ENCODE measurements at places on chromosomes 16 and 17.

DNA sequence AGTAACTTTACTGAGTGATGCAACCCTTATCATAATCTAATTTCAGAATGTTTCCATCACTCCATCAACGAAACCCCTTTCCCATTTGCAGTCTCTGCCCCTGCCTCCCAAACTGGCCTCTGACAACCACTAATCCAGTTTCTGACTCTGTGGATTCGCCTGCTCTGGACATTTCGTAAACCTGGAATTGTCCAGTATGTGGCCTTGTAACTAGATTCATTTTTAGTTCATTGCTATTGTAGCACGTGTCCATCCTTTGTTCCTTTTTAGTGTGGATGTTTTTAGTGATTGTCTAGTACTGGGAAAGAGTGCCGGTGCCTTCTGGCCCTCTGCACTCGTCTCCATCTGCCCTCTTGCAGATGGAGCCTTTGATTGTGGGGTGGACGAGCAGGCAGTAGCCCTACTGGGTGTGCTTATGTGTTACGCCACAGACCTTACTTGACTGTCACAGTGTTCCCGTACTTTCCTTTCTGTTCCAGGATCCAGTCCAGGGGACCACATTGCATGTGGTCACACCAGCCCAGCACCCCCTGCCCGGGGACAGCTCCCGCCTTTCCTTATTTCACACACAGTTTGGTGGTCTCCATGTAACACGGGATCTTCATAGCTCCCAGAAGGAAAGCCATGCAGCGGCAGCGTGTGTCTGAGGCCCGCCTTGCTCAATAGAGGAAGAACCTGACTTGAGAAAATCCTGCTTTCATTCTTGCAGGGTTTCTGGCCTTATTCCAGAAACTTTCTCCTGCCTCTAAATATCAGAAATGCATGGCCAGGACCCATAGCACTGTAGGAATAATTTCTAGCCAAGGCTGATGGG, 8.8 kb downstream of the KIAA0513 start:
- H3K27me3 ChIP-seq, result no peaks in the 10 kb centered on the region
- no peak overlapping the region for H3K27ac ChIP-seq
- no peaks in the 10 kb centered on the region for H3K4me1 ChIP-seq

DNA sequence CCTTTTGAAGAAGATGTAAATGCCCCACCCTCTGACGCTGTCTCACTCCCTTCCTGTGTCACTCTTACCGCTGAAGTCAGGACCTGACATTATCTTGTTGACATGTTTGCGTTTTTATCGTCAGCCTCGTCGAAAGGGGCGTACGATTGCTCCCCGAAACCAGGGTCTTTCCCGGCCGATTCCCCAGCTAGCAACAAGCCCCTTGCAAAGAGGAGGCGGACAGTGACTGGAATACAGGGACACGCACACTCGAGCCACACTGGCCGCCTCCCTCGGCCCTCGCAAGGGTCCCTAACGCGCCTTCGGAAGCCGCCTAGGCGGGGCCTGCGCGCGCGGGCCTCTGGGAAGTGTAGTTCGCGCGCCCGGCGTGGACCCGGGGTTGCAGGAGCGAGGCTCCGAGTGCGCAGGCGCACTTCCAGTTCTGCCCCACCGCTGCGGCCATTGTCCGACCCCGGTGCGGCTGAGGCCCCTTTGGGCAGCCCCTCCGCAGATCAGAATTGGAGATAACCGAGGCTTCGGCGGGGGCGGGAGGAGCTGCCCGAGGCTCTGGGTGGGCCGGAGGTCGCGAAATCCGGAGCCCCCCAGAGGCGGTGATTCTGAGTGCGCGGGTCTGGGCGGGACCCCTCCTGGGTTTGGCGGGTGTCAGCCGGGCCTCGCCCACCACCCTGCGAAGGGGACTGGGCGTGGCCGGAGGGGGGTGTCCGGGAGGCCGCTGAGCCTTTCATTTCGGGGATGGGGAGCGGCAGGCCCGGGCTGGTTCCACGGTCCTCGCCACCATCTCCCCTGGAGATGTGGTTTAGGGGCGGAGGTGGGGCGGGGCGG, at the start of gene ZFP90:
ZFP90 (plus strand) TSS at position 412 of the 822 bp plus-strand sequence. CDS start 502 bp downstream, outside the sequence.
- peak within 1 kb of the TSS; percentile 90 for H3K4me3 ChIP-seq
- no peaks in the 10 kb centered on the region for H3K36me3 ChIP-seq
- no peaks in the 10 kb centered on the region for H3K27me3 ChIP-seq
- peak within 1 kb of the TSS; percentile 82 for H3K27ac ChIP-seq
- peak; percentile 78 for DNase-seq

- H3K36me3 ChIP-seq, result no peaks in the 10 kb centered on the region
- H3K4me3 ChIP-seq, result no peak overlapping the region
- H3K27me3 ChIP-seq, result no peaks in the 10 kb centered on the region
- no peak for DNase-seq
These were observed 2.6 kb downstream of the EXOC3L1 start for GRCh38 chr16:67187175-67187890.

DNA sequence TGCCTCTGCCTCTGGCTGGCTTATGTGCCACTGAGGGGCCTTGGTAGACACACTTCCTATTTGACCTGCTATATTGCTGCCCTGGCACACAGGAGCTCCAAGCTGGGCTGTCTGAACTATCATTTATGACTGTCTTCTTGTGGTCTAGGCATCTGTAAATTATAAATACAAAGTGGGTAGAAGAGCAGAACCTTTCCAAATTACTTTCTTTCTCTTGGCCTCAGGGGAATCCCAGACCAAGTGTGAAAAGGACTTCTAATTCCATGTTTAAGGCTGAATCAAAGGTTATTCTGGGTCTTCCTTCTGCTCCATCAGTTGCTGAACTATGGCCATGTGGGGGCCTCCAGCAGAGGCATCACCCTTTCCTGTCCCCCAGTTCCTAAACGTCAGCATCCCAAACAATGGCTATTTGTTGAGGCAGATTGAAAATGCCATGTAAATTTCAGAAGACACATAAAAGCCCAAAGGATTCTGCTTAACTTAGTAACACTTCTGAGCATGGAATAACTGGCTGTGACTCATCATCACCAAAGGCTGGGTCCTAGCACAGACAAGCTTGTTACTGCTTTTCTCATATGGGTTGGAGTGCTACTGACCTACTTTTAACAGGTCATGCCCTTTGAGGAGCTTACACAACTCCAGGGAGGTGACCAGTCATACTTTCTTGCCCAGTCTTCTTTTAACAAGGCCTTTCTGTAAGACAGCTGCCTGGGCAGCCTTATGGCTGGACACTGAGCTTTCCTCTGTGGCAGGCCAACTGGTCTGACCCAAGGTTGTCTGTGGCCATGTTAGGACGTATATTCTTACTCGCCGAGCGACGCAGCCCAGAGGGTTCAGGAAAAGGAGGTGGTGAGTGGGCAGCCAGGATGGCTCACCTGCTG, 154.8 kb downstream of the VPS53 start:
- no peak overlapping the region for H3K4me3 ChIP-seq
- H3K27ac ChIP-seq, result no peak overlapping the region
- H3K36me3 ChIP-seq, result peaks cover 31% of the 10 kb centered on the region
- DNase-seq, result no peak

DNA sequence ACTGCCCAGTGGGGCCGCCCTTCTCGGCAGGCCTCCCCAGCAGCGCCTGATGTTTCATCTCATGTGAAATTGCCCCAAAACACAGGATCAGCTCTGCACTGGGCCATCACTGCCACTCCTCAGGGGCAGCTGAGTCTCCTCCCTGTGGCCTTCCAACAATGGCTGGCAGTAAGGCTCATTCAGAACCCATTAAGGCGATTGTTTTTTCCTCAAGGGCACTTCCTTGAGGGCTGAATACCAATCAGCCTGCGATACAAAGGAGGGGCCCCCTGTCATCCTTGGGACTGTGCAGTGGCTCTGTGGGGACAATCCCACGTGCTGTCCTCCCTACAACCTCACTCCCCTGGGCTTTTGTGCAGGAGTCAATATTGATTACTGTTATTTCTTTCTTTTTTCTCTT, 47.5 kb downstream of the XYLT1 start:
- no peak overlapping the region for H3K27ac ChIP-seq
- H3K27me3 ChIP-seq, result no peaks in the 10 kb centered on the region
- no peaks in the 10 kb centered on the region for H3K36me3 ChIP-seq
- H3K4me3 ChIP-seq, result no peak overlapping the region

- H3K36me3 ChIP-seq, result no peaks in the 10 kb centered on the region
- DNase-seq, result no peak
- H3K27ac ChIP-seq, result no peak overlapping the region
- no peaks in the 10 kb centered on the region for H3K27me3 ChIP-seq
- H3K4me3 ChIP-seq, result no peak overlapping the region
- no peaks in the 10 kb centered on the region for H3K4me1 ChIP-seq
These were observed 109.7 kb downstream of the ADCY9 start for GRCh38 chr16:4006397-4006999.

DNA sequence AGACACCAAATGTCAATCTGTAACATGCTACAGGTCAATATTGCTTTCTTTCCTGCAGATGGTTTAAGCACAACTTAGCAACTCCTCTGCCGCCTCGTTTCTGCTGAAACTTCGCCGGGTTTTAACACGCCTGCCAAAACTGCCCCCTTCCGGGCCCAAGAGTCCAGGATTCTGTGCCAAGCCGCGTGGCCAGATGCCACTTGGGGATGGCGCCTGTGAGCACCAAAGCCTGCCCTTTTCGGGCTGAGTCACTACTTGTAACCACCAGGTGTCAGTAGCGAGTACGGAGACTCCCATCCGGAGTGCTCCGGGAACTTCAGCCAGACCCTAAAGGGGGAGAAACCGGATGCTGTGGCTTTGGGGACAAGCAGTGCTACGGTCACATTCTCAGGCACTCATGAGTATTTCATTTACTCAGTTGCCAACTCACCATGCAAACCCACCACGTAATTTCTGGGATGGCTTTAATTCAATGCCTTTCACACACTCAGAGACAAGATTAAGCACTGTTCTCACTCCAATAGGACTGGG, 7.8 kb downstream of the PMP22 start:
- peaks cover 16% of the 10 kb centered on the region for H3K27me3 ChIP-seq
- no peaks in the 10 kb centered on the region for H3K4me1 ChIP-seq
- no peak overlapping the region for H3K27ac ChIP-seq

GRCh38 chr17:68801335-68802247, 153.6 kb downstream of the ABCA8 start:
- H3K36me3 ChIP-seq, result no peaks in the 10 kb centered on the region
- no peak overlapping the region for H3K4me3 ChIP-seq
- no peaks in the 10 kb centered on the region for H3K4me1 ChIP-seq
- no peaks in the 10 kb centered on the region for H3K27me3 ChIP-seq

DNA sequence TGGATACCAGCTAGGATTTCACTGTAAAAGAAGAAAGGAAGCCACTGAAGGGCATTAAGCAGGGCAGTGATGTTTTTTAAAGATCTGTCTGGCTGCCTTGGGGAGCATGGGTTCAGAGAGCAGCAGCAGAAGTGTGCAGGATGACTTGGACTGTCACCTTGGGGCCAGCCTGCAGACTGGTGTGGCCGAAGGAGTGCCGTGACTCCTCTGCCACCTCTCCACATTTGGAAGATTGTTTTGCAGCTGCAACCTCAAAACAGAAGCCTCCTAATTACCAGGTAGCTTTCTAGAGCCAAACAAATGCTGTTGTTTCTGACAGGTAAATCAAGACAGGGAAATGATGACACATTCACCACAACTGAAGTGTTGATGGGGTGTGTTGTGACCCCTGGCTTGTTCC, 681.4 kb downstream of the WWOX start:
- no peak overlapping the region for H3K4me3 ChIP-seq
- DNase-seq, result no peak
- H3K27ac ChIP-seq, result no peak overlapping the region
- H3K4me1 ChIP-seq, result no peaks in the 10 kb centered on the region
- no peaks in the 10 kb centered on the region for H3K27me3 ChIP-seq

DNA sequence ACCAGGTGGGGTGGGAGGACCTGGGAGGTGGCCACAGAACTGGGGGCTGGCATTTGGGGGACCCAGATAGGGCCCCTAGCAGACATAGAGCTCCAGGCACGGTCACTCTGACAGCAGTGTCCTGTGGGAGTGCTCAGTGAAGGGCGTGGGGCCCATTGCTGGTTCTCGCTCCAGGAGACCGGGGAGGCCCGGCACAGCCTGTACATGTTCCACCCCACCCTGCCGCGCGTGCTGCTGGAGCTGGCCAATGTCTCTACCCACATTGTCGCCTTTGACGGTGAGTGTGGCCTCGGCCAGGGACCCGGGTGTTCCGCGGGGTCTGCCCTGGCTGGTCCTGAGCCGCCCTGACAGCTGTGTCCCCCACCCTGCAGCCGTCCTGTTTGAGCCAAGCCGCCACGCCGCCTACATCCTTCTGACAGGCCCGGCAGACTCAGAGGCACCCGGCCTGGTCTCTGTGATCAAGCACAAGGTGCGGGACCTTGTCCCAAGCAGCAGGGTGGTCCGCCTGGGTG, 11.2 kb downstream of the RGS11 start:
- no peak overlapping the region for H3K4me3 ChIP-seq
- no peak for DNase-seq
- peaks cover 30% of the 10 kb centered on the region for H3K36me3 ChIP-seq
- H3K4me1 ChIP-seq, result no peaks in the 10 kb centered on the region

- H3K27ac ChIP-seq, result no peak overlapping the region
- no peaks in the 10 kb centered on the region for H3K4me1 ChIP-seq
- H3K27me3 ChIP-seq, result no peaks in the 10 kb centered on the region
- no peaks in the 10 kb centered on the region for H3K36me3 ChIP-seq
- DNase-seq, result no peak
- H3K4me3 ChIP-seq, result no peak overlapping the region
These were observed 21.1 kb downstream of the ITGB4 start for GRCh38 chr17:75742337-75742736.

DNA sequence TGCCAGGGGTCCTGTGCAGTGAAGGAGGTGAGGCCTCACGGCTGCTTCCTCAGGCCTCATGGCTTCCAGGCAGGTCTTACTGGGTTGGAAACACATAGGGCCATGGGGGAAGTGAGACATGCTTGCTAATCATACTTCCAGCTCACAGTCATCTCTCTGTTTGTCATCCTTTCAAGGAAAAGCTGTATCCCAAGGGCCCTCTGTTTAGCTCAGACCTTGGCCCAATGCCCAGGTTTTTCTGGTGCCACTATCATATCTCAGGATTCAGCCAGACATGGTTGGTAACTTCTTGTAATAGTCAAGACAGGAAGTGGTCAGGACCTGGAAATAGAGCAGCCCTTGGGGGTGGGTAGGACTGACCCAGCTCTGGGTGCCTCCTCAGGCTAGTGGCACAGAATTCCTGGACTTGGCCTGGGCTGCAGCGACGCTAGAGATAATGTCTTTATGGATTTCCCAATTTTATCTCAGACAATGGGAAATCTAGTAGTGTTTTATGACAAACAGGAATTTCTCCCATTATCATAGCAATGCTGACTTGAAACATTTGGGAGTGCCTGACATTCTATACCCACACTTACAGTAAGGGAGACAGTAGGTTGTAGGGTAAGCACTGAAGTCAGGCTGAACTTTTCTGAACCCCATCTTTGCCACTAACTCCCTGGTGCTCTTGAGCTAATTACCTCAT, 13.5 kb upstream of the ITGB3 start:
- H3K4me3 ChIP-seq, result no peak overlapping the region
- no peaks in the 10 kb centered on the region for H3K27me3 ChIP-seq
- H3K36me3 ChIP-seq, result no peaks in the 10 kb centered on the region
- no peak for DNase-seq
- H3K4me1 ChIP-seq, result no peaks in the 10 kb centered on the region
